KG1 (cell line): ENCODE measurements at places on chromosomes 4 and X.

DNA sequence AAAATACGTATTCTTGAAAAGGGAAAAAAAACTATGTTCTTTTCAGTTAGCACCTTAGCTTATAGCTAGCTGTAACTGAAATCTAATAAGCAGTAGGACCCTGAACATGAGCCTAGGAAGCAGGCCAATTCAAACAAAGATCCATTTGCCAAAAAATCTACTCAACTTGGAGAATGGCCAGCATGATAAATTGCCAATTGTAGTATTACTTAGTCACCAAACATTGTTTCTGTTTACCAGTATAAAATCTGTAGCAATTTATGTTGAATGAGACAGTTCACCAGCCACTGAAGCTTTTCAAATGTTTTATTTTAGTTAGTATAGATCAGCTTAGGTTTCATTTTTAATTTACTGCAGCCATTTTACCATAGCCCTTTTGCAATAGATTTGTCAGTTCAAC is 323.6 kb upstream of the DIPK2B start:
- no peak for DNase-seq

DNA sequence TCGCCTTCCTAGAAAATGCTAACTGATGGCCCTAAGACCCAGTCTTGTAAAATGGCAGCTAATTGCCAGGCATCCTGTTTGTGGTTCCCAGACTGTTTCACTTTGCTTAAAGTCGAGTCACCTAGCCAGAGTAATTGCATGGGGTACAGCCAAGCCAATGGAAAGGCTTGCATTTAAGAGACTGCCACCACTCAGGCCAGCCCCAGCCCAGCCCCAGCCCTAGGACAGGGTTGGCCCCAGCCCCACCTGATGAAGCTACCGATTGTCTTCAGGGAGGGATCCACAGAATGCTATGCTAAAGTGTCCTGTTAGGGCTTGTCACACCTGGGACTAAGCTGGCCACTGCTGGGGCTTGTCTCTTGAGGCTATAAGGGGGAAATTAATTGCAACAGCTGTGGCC is 194.6 kb upstream of the KLF3 start:
- DNase-seq: no peak

GRCh38 chr4:147425019-147425418 is 55.9 kb upstream of the EDNRA start:
- DNase-seq: no peak

DNA sequence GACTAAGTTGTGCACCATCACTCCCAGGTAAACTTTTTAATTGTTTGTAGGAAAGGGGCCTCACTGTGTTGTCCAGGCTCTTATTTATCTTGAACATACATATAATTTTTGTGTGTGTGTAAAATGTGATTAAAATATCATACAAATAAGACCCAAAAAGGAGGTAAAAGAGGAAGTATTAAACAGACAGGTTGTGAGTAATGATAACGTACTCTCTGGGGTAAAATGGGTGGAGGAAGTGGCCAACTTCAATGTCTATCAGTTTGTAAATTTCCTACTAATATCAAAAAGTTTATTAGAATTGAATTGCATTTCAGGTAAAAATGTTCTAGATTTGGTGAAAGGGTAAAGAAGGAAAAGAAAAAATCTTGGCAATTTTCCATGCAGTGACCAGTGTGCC is 48.8 kb downstream of the SULT1E1 start:
- no peak for DNase-seq

GRCh38 chr4:94448815-94449375 is 2.8 kb upstream of the PDLIM5 start:
- no peak for DNase-seq

GRCh38 chr4:187387739-187388138 is 607.8 kb upstream of the ZFP42 start:
- DNase-seq: no peak

GRCh38 chrX:44306356-44306755 is 37.1 kb downstream of the EFHC2 start:
- no peak for DNase-seq

DNA sequence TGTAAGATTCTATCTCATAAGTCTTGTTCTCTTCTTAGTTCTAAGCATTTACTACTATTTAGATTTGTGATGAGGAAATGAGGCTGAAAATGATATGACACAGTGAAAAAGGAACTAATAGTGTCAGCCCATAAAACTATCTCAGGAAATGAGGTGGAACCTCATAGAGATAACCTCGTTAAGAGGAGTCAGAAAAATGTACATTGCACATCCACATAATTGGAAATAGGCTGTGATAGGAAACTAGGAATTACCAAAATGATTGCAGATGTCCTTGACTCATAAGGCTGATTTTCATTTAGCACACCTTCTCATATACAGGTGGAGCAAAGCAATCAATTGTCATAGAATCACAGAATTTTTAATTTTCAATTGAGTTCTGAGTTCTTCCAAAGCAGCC is 26.8 kb downstream of the ANXA10 start:
- no peak for DNase-seq

GRCh38 chr4:106930522-106930921 is 105.6 kb downstream of the DKK2 start:
- DNase-seq: no peak

- no peak for DNase-seq
Observed at GRCh38 chr4:152189451-152190179, 346.3 kb downstream of the FBXW7 start.
